ENCODE measurements at places on chromosomes 11 and 22.

DNA sequence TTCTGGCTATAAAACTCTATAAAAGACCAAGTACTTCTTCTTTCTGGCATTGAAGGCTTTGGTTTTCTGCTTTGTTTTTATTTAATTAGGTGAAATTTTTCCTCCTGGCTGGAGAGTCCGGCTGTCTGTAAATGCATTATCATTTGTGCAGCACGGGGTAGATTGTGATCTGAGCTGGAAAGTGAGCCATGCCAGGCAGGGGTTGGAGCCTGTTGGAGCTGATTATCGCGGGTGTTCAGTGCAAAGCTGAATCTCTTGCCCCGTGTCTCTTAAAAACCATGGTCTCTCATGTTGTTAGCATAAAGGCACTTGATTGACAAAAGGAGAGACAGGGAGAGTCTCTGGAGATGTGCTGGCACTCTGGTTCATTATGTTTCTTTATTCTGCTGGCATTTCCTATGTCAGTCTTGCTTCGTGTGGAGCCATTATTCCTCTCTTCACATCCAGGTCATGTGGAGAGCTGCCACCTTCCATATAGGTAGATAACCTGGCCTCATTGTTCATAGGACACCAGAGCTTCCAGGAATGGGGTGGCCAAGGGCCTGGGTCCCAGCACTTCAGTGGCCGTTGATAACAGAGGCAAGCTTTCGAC lies 75.2 kb downstream of the LDLRAD3 start:
- no peak for DNase-seq

DNA sequence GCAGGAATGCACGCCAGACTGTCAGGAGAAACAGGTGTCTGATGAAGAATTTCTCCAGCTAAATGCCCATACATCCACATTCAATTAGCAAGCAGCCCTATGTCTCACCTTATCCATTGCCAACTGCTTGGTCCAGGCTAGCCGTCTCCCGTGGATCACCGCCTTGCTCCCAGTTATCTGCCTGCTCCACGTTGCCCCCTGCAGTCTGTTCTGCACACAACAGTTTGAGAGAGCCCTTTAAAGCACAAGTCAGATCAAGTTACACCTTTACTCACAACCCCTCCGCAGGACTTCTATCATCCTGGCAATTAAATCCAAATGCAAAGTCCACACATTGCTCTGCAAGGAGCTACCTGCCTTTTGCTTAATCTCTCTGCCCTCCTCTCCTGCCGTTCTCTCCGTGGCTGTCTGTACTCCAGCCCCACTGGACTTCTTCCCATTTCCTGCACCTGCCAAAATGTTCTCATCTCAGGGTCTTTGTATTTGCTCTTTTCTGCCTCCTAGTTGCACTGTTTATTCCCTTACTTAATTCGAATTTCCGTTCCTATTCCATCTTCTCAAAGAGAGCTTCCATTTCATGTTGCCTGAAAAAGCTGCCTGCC lies 185.3 kb upstream of the LARGE1 start:
- DNase-seq: peak; percentile 39

- no peak for DNase-seq
Observed at GRCh38 chr22:47091246-47091651, 328.8 kb downstream of the TBC1D22A start.

- no peak for DNase-seq
Observed at GRCh38 chr22:33909075-33909458, 11.2 kb downstream of the LARGE1 start.

DNA sequence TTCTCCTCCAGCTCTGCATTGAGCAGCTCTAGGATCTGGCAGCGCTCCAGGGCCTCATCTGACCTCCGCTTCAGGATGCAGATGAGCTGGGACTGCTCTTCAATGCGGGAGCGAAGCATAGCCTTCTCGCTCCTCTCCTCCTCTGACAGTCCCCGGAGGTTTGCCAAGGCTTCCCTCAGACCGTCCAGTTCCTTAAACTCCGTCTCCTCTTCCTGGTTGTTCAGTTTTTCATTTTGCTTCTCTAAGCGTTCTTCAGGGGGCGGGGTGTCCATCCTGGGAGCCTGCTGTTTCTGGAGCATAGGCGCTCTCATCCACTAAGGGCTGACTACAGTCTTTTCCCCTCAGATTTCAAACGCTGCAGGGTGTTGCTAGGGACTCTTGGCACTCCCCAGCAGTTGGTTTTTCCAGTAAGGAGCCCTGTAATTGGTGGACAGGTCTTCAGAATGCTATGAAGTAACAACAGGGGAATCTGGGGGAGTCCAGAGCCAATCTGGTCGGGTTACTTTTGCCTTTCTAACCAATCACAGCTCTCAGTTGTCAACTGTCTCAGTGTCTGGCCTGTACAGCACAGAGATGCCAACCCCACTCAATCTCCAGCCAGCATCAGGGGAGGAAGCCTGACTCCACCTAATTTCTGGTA lies at the start of gene CCDC89:
CCDC89 (minus strand) TSS at position 376 of the 640 bp plus-strand sequence; CDS start at position 311, 65 bp downstream.
- no peak for DNase-seq

DNA sequence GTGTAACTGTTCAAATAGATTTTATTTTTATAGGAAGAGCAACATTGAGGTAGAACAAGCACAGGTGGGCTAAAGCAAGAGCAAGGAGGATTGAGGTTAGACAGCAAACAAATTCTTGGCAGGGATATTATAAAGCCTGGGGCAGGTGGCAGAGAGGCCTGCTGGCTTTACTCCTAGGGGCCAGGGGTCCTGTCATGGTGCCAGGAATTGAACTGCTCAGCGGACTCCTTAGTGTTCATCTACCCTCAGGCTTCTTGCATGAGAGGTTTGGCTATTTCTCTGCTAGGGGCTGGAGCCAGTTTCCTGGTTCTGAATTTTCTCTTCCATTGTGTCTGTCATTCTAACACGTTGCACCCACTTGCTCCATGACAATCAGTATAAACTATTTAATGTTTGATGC lies 217.2 kb upstream of the NCAM1 start:
- no peak for DNase-seq

- no peak for DNase-seq
Observed at GRCh38 chr11:67675058-67675747, 780 bp upstream of the ALDH3B2 start.

DNA sequence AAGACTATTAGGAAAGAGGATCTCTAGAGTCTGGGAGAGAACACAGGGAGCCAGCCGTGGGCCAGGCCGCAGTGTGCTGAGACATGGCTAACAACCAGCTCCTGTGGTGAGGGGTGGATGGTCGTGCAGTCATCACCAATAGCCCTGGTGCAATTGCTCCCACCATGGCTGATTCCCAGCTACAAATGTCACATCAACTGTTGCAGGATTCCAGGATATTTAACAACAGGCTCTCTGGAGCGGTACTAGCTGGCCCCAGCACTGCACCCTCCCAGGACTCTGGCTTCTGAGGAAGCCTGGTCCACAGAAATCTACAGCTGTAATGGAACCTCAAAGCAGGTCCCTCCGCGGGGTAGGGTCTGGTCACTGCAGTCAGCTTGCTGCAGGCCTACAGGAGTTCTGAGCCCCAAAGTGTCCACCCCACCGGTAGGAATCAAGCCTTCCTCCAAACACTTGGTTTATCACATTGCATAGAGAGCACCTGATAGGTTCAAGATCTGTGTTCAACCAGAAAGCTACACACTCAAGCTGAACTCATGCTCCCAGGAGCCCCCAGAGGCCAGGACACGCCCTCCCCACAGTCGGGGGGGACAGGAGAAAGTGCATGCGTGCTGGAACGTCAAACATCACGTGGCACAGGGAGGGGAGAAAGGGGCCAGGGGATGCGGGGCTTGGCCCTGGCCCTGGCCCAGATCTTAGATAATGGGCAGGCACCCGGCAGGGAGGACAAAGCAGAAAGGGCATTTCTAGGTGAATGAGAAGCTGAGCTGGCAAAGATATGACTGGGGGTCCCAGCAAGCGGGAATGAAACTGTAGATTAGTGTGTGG lies 609.0 kb downstream of the TBC1D22A start:
- no peak for DNase-seq

- DNase-seq: no peak
Observed at GRCh38 chr11:98260983-98261382, 759.8 kb upstream of the CNTN5 start.

GRCh38 chr22:31995807-31996206 lies 47.3 kb upstream of the SLC5A1 start:
- no peak for DNase-seq

GRCh38 chr11:5684036-5684645 lies 733 bp downstream of the TRIM5 start:
- no peak for DNase-seq

DNA sequence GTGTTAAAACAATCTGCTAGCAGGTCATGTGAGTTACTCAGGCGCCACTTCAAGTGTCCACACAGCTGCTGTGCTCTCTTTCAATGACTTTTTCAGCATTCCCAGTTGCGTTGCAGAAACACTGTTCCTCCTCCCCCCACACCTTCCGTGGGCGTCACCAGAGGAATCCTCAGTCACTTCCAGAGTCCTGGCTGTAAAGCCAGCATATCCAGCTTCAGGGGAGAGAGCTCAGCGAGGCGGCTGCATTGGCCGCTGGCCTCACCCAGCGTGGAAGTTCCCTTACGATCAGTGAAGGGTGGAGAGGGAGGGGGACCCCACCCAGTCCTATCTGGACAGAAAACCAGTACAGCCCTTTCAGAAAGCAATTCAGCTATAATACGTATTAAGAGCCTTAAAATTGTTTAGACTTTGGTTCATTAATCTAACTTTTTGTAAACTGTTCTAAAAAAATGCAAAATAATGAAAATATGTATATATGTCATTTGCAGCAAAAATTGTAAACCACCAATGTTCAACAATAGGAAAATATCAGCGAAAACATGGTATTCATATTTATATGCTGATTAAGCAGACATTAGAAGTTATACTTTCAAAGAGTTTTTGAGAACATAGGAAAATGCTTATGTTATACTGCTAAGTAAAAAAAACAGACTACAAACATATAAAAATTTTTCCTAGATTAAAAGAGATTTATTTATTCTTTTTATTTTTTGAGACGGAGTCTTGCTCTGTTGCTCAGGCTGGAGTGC lies 2.8 kb upstream of the ANO9 start:
- no peak for DNase-seq
